MCF 10A (cell line): ENCODE measurements at places on chromosomes 6 and 20.
A peak's percentile ranks its signal among the peaks of the same experiment; 100 is the strongest.

- no peak for DNase-seq
Measured at GRCh38 chr6:33278810-33279209, 1.9 kb downstream of the B3GALT4 start.

- peak; percentile 79 for DNase-seq
Measured at GRCh38 chr6:79813854-79814709, 133.3 kb downstream of the ELOVL4 start.

DNA sequence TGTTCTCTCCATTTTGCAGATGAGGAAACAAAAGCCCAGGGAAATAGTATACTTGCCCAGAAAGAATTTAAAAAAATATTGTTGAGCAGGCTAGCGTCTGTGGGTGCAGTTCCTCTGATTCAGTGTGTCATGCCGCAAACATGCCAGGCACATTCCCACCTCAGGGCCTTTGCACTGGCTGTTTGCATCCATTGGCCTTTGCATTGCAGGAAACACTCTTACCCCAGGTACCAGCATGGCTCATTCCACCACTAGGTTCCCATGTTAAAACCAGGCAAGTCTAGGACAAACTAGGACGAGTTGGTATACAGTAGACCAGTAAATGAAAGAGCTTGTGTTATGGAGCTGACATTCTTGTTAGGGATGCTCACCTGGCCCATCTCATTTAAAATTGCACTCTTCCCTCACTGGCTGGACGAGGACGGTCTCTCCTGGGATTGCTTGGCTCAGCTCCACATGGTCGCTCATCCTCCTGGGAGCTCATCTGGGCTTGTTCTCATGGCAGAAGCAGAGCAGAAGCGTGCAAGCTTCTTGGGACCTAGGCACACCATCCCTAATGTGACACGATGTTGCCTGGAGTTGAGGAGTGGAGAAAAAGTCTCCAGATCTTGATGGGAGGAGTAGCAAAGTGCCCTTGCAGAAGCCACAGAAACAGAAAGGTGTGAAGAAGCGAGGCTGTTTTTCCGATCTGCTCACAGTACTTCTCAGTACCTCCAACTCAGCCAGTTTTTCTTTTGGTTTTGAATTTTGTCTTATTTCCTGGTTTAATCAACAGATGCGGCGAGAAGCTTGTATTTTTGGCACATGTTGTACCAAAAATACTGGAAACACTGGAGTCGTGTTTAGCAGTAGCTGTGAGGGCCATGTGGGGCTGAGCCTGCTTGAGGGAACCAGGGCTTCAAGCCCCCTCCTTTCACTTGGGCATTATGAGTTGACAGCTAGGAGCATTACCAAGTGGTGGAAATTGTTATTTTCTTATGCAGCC lies 13.9 kb downstream of the ZNF831 start:
- DNase-seq, result no peak

DNA sequence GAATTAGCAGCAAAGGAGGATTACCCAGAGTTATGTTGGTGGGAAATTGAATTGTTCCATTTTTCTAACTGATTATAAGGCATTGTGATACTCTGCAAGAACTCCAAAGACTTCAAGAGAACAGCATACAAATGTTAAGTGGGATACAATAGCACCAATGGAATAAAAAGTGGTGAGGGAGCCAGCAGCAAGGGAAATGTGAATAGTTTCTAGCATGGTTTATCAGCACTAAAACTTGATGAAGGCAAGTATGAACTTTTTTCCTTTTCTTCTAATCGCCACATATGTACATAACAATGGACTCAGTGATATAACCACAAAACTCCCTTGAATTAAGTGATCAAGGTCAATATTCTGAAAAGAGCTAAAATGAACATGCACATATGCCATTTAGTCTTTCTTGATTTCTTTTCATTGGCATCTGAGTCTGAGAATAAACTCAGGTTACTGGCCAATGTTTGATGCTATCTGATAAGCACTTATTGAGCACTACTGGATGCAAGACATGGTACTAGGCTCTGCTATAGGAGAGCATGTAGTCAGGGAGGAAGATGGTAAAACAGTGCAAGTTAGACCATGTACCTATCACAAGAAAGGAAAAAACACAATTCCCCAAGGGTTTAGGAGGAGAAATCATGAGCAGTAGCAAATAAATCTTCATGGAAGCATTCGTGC lies 36.6 kb upstream of the NOX3 start:
- no peak for DNase-seq

- DNase-seq, result peak; percentile 36
Measured at GRCh38 chr20:45783656-45784294, 7.9 kb downstream of the WFDC3 start.

GRCh38 chr20:9723501-9724202 lies 115.2 kb downstream of the PAK5 start:
- DNase-seq, result no peak
